ENCODE measurements at places on chromosomes 12 and 14. TPM values are rescaled to one million over a fixed set of nuclear protein-coding genes. Genes with fewer than 3 reads are reported as not detected.
A peak's percentile ranks its signal among the peaks of the same experiment; 100 is the strongest.

Gene GPRC5D
- polyA plus RNA-seq, result 0.30 TPM

Gene HOXC11
- 3.2 TPM for polyA plus RNA-seq

GRCh38 chr14:103301512-103302354 lies 32.3 kb upstream of the EIF5 start:
- no peak for DNase-seq

GRCh38 chr12:120363274-120363855 lies 5.6 kb downstream of the MSI1 start:
- no peak for DNase-seq

Gene RASSF3
- 17.9 TPM for polyA plus RNA-seq

- DNase-seq, result peak; percentile 75
These were observed 96.3 kb downstream of the GALC start for GRCh38 chr14:87896393-87897380.

Gene RDH12
- 1.1 TPM for polyA plus RNA-seq

GRCh38 chr12:13707829-13708228 lies 273.6 kb downstream of the GRIN2B start:
- no peak for DNase-seq

Gene CCDC197
- not detected for polyA plus RNA-seq

DNA sequence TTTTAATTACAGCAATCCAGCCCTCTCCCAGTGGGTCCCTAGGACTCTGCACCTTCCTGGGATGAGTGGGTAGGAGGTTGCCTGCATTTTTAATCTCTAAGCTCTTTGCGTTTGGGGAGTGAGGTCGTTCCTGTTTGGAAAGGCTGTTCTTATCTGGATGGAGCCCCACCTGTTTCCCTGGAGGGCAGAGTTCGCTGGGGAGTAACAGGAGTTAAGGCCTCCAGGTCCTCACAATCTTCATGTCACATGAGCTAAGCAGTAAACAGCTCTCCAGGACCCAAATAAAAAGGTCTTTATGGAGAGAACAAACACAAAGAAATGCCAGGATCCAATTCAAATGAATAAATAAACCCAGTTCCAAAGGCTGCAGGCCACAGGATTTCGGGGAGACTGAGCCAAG lies 56.0 kb upstream of the RFLNA start:
- no peak for DNase-seq

DNA sequence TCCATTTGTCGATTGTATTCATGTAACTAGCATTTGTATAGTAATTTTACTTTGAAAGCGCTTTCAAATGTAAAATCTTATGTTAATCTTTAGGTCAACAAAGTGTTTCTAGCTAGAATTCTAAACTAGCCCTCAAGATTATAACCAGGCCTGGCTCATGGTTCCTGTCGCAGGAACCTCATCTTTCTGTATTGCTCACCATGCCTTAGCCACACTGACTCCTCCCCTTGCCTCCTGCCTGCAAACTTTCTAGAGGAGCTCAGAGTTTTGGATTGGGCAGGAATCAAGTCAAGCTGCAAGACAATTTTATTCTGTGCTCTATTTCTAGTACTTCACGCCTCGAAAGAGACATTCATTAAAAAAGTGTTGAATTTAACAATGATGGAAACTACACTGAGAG lies 99.8 kb downstream of the TGFB3 start:
- DNase-seq, result no peak

Gene IFT81
- 39.6 TPM for polyA plus RNA-seq

- no peak for DNase-seq
These were observed 22.3 kb upstream of the CHGA start for GRCh38 chr14:92900660-92901059.

DNA sequence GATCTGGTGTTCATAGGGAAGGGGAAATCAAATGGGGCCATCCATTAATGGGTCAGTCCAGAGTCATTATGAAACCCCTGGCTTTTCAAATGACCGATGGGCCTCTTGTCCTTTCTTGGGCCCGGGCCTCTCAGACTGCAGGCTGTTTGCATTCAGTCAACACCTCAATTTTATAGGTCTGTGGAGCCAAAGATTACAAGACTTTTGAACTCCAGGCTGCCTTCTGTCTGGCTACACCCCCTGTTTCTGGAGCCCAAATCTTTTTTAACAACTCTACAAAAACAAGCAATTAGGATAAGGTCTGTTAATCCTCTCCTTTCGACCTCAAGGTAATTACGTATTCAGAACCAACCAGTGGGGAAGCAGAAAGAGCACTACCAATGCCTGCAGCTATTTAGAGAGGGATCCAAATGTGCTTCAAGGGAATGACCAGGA lies 35.6 kb downstream of the DUSP6 start:
- DNase-seq, result no peak

GRCh38 chr12:6627616-6628015 lies 8.1 kb downstream of the LPAR5 start:
- no peak for DNase-seq
